ENCODE measurements at places on chromosomes 6 and 20. TPM values are rescaled to one million over a fixed set of nuclear protein-coding genes. Genes with fewer than 3 reads are reported as not detected.

The MCHR2 gene
- not detected for total RNA-seq

The CST8 gene
- total RNA-seq: not detected

The FANCE gene
- total RNA-seq: 12.8 TPM

The PSORS1C1 gene
- total RNA-seq: not detected

The TAGAP gene
- total RNA-seq: 0.43 TPM

The ZNF165 gene
- 8.4 TPM for total RNA-seq

The LIME1 gene
- total RNA-seq: 6.3 TPM

The NRN1 gene
- total RNA-seq: 6.3 TPM

The NRSN1 gene
- total RNA-seq: 0.17 TPM

The CLDN20 gene
- total RNA-seq: not detected

The TENT5A gene
- total RNA-seq: 50.9 TPM

The ALDH8A1 gene
- total RNA-seq: 0.46 TPM

The DLK2 gene
- total RNA-seq: 3.3 TPM

The THEMIS gene
- total RNA-seq: not detected

The OR2B6 gene
- total RNA-seq: not detected

DNA sequence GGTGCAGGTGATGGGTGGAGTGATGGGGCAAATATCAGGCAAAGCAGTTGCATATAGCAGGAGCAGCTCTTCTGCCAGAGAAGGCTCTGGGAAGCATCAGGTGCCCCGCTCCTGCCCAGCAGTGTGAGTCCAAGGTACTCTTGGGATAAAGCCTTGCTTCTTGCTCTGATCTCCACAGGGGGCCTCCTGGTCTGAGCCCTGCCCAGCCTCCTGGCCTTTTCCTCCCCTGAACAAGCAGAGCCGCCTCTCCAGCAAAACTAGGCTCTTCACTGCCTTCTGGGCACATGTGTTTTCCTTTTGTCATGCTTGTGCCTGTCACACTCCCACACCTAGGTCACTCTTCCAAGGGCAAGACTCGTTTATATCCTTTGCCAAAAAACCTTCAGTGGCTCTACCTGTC lies 34.3 kb downstream of the SIRPA start:
- no peak overlapping the region for H3K4me3 ChIP-seq
- H3K36me3 ChIP-seq: no peaks in the 10 kb centered on the region
- peaks cover 16% of the 10 kb centered on the region for H3K27me3 ChIP-seq
- no peak for DNase-seq

GRCh38 chr6:93040375-93040774 lies 379.0 kb downstream of the EPHA7 start:
- DNase-seq: no peak
- no peak overlapping the region for H3K27ac ChIP-seq
- no peak overlapping the region for H3K4me3 ChIP-seq
- no peaks in the 10 kb centered on the region for H3K4me1 ChIP-seq
- H3K36me3 ChIP-seq: peaks cover 3% of the 10 kb centered on the region

GRCh38 chr20:50389808-50390684 lies 120.1 kb upstream of the PTPN1 start:
- no peak overlapping the region for H3K4me3 ChIP-seq
- H3K36me3 ChIP-seq: peaks cover 4% of the 10 kb centered on the region
- no peaks in the 10 kb centered on the region for H3K27me3 ChIP-seq
- no peak overlapping the region for H3K27ac ChIP-seq
- H3K4me1 ChIP-seq: peaks cover 27% of the 10 kb centered on the region
- DNase-seq: no peak

DNA sequence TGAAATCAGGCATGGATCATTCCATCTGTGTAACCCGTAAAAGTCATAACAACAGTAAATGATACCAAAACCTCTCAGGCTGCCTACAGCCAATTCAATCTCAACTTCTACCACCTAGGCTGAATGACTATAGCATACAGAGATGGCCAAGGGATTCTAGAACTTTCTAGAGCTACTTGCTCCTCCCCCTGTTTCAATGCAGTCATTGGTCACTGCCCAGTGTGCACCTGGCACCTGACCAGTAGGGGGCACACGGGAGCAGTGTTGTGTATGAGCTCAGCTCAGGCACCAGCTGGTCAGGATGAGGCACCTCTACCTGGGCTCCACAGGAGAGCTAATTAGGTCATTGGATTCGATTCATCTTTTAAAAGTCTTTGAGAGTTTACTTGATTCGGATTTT lies 86.2 kb downstream of the PLEKHG1 start:
- H3K4me1 ChIP-seq: peaks cover 35% of the 10 kb centered on the region
- peak overlapping the region; percentile 89 for H3K27ac ChIP-seq
- DNase-seq: no peak
- no peaks in the 10 kb centered on the region for H3K27me3 ChIP-seq
- peaks cover 14% of the 10 kb centered on the region for H3K36me3 ChIP-seq
- no peak overlapping the region for H3K4me3 ChIP-seq

- no peaks in the 10 kb centered on the region for H3K27me3 ChIP-seq
- no peak overlapping the region for H3K4me3 ChIP-seq
- H3K27ac ChIP-seq: peak overlapping the region; percentile 3
- peaks cover 16% of the 10 kb centered on the region for H3K36me3 ChIP-seq
- H3K4me1 ChIP-seq: no peaks in the 10 kb centered on the region
- no peak for DNase-seq
Observed at GRCh38 chr6:122673343-122673961, 63.2 kb downstream of the PKIB start.

GRCh38 chr20:609371-609964 lies 641 bp downstream of the TCF15 start:
- no peak overlapping the region for H3K27ac ChIP-seq
- peaks cover 10% of the 10 kb centered on the region for H3K4me1 ChIP-seq
- H3K4me3 ChIP-seq: no peak overlapping the region
- no peak for DNase-seq

DNA sequence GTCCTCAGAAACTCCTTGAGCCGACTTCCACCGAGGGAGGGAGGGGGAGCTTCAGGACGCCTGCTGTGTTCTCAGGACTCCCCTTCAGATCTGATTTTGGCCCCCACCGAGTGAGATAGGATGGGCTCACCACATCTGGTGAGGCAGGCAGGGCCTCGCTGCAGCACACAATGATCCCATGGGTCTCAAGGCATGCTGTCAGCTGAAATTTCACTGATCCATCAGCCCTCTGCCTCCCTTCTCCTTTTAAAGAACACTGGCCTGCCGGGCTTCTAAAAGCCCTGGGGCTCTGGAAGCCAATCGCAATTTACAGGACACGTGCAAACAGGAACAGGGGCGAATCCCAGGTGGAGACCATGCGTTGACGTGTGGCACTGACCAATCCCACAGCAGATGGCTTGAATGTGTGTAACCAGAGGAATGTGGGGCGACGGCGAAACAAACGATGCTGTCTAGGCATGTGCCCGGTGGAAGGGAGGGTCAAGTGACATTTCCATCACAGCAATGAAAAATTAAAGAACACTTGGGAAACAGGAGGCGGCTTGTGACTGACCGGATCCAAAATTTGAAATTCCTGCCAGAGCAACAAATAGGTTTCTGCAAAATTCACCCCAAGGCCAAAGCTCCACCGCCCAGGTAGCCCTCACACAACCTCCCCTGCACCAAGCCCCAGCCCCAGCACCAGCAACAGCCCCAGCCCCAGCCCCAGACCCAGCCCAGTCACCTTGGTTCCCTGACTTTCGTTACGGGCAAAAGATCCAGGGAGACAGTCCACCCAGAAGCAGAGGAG lies 167.1 kb upstream of the ZNF337 start:
- peak overlapping the region; percentile 88 for H3K4me3 ChIP-seq
- peak overlapping the region; percentile 62 for H3K27ac ChIP-seq
- DNase-seq: no peak
- peaks cover 15% of the 10 kb centered on the region for H3K4me1 ChIP-seq
- H3K36me3 ChIP-seq: no peaks in the 10 kb centered on the region

DNA sequence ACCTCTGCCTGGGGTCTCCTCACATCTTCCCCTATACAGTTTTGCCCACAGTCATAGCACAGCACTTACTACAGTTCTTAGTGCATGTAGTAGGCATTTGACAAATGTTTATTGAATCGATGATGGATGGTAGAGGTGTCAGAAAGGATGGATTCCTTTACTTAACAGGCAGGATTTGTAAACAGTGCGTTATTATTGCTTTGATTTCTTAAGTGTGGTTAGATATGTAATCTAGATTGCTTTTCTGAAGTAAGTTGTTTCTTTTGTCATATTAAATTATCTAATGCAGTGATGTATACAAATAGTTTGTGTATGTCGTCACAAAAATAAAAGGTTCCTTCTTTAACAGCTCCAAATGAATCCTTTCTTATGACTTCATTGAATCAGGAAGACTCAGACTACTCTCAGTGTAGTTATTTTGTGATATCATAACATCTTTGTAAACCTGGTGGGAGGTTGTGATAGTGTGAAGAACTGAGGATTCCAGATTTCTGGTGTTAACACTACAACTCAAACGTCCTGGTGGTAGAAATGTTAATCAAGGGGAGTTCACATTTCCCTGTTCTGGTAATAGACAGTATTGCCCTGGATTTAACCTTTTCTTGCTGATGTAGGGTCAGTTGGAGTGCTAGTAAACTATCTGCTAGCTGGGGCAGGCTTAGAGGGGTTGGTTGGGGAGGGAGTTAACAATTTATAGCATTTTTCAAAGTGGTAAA lies 87.7 kb downstream of the HIVEP1 start:
- peaks cover 12% of the 10 kb centered on the region for H3K36me3 ChIP-seq
- no peak for DNase-seq
- H3K4me1 ChIP-seq: peaks cover 25% of the 10 kb centered on the region

- no peak overlapping the region for H3K4me3 ChIP-seq
- H3K36me3 ChIP-seq: peaks cover 4% of the 10 kb centered on the region
- peaks cover 55% of the 10 kb centered on the region for H3K4me1 ChIP-seq
- H3K27ac ChIP-seq: no peak overlapping the region
- H3K27me3 ChIP-seq: peaks cover 8% of the 10 kb centered on the region
Observed at GRCh38 chr6:90072501-90072900, 178.2 kb downstream of the GJA10 start.

- H3K4me3 ChIP-seq: peak overlapping the region; percentile 42
- no peaks in the 10 kb centered on the region for H3K36me3 ChIP-seq
- peak overlapping the region; percentile 40 for H3K27ac ChIP-seq
- H3K4me1 ChIP-seq: peaks cover 28% of the 10 kb centered on the region
- DNase-seq: no peak
- no peaks in the 10 kb centered on the region for H3K27me3 ChIP-seq
Observed at GRCh38 chr6:157533048-157533871, 152.3 kb downstream of the ZDHHC14 start.

- H3K27ac ChIP-seq: no peak overlapping the region
- H3K4me1 ChIP-seq: no peaks in the 10 kb centered on the region
- H3K36me3 ChIP-seq: no peaks in the 10 kb centered on the region
- H3K4me3 ChIP-seq: no peak overlapping the region
- no peaks in the 10 kb centered on the region for H3K27me3 ChIP-seq
Observed at GRCh38 chr6:135600931-135601330, 103.4 kb upstream of the AHI1 start.

- H3K36me3 ChIP-seq: no peaks in the 10 kb centered on the region
- no peak overlapping the region for H3K27ac ChIP-seq
- no peaks in the 10 kb centered on the region for H3K4me1 ChIP-seq
- no peak overlapping the region for H3K4me3 ChIP-seq
- no peak for DNase-seq
- no peaks in the 10 kb centered on the region for H3K27me3 ChIP-seq
Observed at GRCh38 chr6:113576310-113576709, 280.8 kb upstream of the MARCKS start.

DNA sequence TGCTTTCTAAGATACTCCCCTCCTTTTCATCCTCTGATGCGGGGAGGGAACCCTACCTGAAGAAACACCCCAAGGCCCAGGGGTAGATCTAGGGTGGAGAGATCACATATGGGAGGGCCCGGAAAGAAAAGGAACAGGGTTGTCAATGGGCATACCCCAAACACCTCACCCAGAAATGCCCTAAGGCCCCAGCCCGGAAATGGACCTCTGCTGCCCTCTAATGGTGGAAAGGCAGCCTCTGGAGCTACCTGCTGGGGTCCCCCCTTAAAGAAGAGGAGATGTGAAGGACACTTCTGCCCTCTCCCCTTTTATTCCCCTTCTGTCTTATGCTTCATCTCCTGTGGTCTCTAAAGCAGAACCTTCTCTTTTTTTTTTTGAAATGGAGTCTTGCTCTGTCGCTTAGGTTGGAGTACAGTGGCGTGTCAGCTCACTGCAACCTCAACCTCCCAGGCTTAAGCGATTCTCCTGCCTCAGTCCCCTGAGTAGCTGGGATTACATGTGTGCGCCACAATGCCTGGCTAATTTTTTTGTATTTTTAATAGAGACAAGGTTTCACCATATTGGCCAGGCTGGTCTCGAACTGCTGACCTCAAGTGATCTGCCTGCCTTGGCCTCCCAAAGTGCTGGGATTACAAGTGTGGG lies 458 bp upstream of the ARMC12 start:
- no peak overlapping the region for H3K27ac ChIP-seq
- peaks cover 24% of the 10 kb centered on the region for H3K4me1 ChIP-seq
- no peaks in the 10 kb centered on the region for H3K27me3 ChIP-seq
- H3K4me3 ChIP-seq: no peak overlapping the region
- peak; percentile 79 for DNase-seq

GRCh38 chr6:93416571-93417420 lies 2.6 kb downstream of the EPHA7 start:
- H3K4me1 ChIP-seq: peaks cover 9% of the 10 kb centered on the region
- peak overlapping the region; percentile 100 for H3K4me3 ChIP-seq
- H3K36me3 ChIP-seq: no peaks in the 10 kb centered on the region
- H3K27ac ChIP-seq: peak overlapping the region; percentile 54
- peak; percentile 72 for DNase-seq

GRCh38 chr6:149108038-149108748 lies 209.3 kb upstream of the TAB2 start:
- no peak overlapping the region for H3K27ac ChIP-seq
- no peaks in the 10 kb centered on the region for H3K36me3 ChIP-seq
- H3K4me1 ChIP-seq: no peaks in the 10 kb centered on the region

- no peak overlapping the region for H3K4me3 ChIP-seq
- DNase-seq: no peak
- H3K36me3 ChIP-seq: no peaks in the 10 kb centered on the region
- peaks cover 4% of the 10 kb centered on the region for H3K27me3 ChIP-seq
- H3K4me1 ChIP-seq: peaks cover 26% of the 10 kb centered on the region
Observed at GRCh38 chr6:45634231-45634630, 256.5 kb upstream of the SUPT3H start.

- no peak for DNase-seq
- H3K27me3 ChIP-seq: no peaks in the 10 kb centered on the region
- H3K36me3 ChIP-seq: no peaks in the 10 kb centered on the region
- no peaks in the 10 kb centered on the region for H3K4me1 ChIP-seq
- H3K4me3 ChIP-seq: no peak overlapping the region
Observed at GRCh38 chr6:105546754-105547153, 143.9 kb upstream of the PREP start.

- no peak overlapping the region for H3K4me3 ChIP-seq
- H3K27me3 ChIP-seq: no peaks in the 10 kb centered on the region
Observed at GRCh38 chr6:124066269-124066668, 262.6 kb downstream of the NKAIN2 start.

- no peak overlapping the region for H3K27ac ChIP-seq
- no peak for DNase-seq
- H3K4me3 ChIP-seq: no peak overlapping the region
- peaks cover 17% of the 10 kb centered on the region for H3K4me1 ChIP-seq
- peaks cover 60% of the 10 kb centered on the region for H3K36me3 ChIP-seq
Observed at GRCh38 chr6:108243836-108244235, 17.0 kb downstream of the SNX3 start.

GRCh38 chr20:50187403-50188051 lies 3.1 kb upstream of the CEBPB start:
- peaks cover 6% of the 10 kb centered on the region for H3K4me1 ChIP-seq
- peaks cover 6% of the 10 kb centered on the region for H3K27me3 ChIP-seq
- H3K4me3 ChIP-seq: no peak overlapping the region
- DNase-seq: no peak
